ENCODE measurements at places on chromosomes 2 and 18. TPM values are rescaled to one million over a fixed set of nuclear protein-coding genes. Genes with fewer than 3 reads are reported as not detected.

- no peak for DNase-seq
Measured at GRCh38 chr2:128638341-128639119, 319.9 kb upstream of the HS6ST1 start.

DNA sequence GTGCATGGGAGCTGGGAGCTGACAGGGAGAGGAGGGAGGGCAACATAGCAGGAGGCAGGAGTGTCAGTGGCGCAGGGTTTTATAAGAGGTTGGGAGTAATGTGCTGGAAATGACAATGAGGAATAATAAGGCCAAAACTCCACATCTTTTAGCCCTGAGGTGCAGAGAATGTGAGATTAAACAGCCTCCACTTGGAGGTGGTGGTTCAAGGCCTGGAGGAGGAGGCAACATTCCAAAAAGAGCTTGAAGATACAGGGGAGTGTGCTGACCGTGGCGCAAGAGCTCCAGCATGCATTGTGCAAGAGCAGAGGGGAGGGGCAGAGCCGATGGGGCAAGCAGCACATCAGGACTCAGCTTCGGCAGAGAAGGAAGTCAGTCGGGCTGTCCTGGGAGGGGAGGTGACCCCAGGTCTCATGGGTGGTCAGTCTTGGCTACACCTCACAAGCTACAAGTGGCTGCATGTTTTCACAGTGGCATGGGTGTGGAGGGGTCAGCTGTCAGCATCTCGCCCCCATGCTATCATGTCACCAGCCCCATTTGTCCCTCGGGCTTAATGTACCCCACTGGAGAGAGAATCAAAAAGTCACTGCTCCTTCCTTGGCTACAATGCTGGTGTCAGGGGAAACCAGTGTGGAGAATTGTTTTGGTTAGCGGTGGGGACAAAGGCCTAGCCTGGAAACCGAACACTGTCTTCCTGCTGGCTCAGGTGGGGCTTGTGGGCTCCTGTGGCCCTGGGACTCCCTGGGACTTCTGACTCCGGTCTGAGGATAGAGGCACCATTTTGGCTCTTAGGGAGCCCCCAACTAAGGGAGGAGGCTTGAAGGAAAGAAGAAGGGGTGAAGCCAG lies 208.0 kb downstream of the ZFP36L2 start:
- no peak for DNase-seq

- DNase-seq: no peak
Measured at GRCh38 chr2:176643646-176644045, 374.4 kb downstream of the MTX2 start.

- DNase-seq: no peak
Measured at GRCh38 chr2:23556929-23557328, 171.9 kb downstream of the KLHL29 start.

DNA sequence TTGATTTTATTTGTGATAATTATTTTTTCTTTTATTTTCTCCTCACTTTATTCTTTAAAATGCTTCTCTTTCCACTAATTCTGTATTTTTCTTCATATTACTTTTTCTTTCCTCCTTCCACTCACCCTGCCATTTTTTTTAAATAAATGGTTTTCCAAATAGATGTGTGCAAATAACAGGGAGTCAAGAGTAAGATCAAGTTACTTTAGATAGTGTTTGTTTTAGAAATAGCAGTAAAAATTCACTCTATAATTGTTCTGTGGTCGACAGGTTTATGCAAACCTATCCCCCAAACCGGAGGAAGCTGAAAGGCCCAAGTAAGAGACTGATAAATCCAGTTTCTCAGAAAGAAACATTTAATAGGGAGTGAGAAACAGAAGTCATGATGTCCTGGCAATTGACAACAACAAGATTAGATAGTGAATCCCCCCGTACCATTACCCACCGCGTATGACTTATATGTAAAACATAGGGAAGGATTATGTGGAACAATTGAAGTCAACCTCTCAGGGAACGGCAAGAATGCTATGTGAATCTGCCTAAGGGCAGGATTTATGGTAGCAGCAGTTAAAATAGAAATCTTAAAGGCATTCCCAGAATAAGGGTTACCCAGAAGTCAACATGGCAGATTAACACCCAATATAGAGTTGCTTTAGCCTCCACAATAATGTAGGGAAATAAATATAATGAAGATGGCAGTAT lies 75.5 kb downstream of the KYNU start:
- no peak for DNase-seq

GRCh38 chr2:72716601-72717000 lies 109.2 kb downstream of the EXOC6B start:
- DNase-seq: no peak

DNA sequence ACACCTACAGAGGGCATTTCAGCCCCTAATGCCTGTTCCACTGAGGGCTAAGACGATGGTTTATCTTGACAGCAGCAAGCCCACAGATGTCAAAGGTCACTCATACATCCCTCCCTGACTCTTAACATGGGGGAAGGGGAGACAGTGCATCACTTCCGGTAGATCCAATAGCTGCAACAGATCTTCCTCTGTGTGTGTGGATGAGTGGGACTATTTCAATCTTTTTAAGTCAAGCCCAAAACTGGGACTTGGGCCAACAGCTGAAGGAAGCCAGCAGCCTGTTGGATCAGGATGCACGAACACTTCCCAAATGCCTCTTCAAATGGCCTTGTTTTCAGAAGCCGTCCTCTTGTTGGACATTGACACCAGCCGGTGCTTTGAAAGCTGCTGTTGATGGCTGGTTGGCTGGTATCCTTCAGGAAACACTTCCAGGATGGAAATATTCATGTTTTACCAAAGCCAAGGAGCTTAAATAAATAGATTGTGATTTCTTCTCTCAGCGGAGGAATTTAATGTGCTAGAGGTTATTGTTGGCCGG lies 59.2 kb downstream of the IL1R2 start:
- peak; percentile 72 for DNase-seq

The LAMA1 gene
- total RNA-seq: 0.07 TPM

The SERPINB3 gene
- not detected for total RNA-seq
